ENCODE measurements at places on chromosomes 3 and 15.
A peak's percentile ranks its signal among the peaks of the same experiment; 100 is the strongest.

DNA sequence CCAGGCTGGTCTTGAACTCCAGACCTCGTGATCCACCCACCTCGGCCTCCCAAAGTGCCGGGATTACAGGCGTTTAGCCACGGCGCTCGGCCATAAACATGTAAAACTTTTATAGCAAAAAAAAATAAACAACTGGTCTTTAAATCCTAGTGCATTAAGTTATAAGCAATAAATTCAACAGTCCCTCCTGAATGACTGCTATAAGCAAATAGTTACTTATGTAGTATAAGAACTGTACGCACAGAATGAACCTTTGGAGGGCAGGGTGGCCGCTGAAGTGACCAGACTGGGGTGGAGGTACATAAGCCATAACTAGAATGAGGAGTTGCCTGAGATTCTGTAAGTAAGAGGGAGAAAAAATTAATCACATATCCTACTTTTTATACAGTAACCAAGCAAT, 12.6 kb downstream of the CCDC14 start:
- DNase-seq: no peak

- DNase-seq: no peak
Measured at GRCh38 chr3:11904157-11904556, 57.5 kb upstream of the TAMM41 start.

- no peak for DNase-seq
Measured at GRCh38 chr3:196057760-196058331, 24.0 kb downstream of the TFRC start.

GRCh38 chr3:77303955-77304699, 264.2 kb downstream of the ROBO2 start:
- no peak for DNase-seq

- DNase-seq: no peak
Measured at GRCh38 chr3:72844436-72844993, 3.7 kb downstream of the SHQ1 start.

DNA sequence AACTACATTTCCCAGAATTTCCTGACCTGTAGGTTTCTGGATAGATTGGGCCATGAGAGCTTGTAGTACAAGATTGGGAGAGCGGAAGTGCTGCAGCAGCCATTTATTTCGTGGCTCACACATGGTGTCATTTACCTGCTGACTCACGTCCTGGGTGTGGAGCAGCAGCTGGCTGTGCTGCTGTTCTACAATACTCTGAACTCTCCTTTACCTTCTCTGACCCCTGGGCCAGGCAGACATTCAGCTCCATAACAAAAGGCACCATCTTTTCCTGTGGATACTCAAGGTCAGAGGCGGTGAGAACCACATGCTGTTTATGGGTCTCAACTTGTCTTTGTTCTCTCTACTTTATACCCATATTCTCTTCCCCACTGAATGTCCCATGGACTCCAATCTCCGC, 490.2 kb downstream of the IGSF11 start:
- DNase-seq: no peak

GRCh38 chr3:50652709-50653108, 22.0 kb upstream of the DOCK3 start:
- DNase-seq: peak; percentile 72

GRCh38 chr3:88433568-88433967, 283.8 kb downstream of the C3orf38 start:
- DNase-seq: no peak

GRCh38 chr3:46280105-46280797, 38.0 kb downstream of the CCR3 start:
- no peak for DNase-seq

- DNase-seq: no peak
Measured at GRCh38 chr3:105829871-105830622, 38.8 kb downstream of the CBLB start.

- DNase-seq: no peak
Measured at GRCh38 chr3:9649791-9650521, 651 bp downstream of the MTMR14 start.

GRCh38 chr3:122406198-122406597, 9.7 kb downstream of the WDR5B start:
- DNase-seq: no peak

DNA sequence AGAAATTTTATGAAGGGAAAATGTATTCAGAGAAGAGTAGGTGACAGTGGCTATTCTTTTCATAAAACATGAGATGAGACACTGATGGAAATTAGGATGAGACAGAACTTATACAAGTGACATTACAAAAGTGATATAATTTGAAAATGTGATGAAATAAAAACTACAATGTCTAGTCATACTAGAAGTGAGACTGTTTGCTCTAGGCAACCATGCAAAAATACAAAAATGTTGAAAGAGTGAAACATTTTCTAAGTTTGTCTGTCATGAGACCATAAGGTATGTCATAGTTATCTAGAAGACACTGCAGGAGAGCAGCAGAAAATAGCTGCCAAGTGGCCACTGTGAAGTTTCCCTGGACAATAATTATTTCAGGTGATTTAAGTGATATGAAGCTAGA, 459.5 kb downstream of the DIPK2A start:
- DNase-seq: no peak

- DNase-seq: no peak
Measured at GRCh38 chr3:46731795-46732194, 14.1 kb upstream of the PRSS50 start.

DNA sequence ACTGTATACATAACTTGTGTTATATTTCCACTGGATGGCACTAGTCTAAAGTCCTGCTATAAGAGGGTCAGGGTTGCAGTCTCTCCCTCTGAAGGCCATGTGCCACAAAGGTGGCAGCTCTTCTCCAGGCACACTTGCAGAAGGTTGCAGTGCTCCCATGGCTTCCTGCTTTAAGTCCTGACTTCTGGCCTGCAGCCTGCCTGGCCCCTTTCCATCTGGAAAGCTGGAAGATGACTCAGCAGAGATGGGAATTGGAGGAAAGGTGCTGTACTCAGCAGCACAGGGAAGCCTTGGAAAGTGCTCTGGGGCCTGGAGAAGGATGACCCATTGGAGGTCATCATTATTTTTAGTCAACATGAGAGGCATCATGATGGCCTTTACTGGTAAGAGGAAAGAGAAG, 40.9 kb upstream of the MRPL3 start:
- no peak for DNase-seq

- peak; percentile 76 for DNase-seq
Measured at GRCh38 chr15:99100245-99101173, 4.4 kb upstream of the SYNM start.

GRCh38 chr3:148101061-148101460, 596.6 kb upstream of the AGTR1 start:
- DNase-seq: no peak

- no peak for DNase-seq
Measured at GRCh38 chr3:10975695-10976234, 16.8 kb upstream of the SLC6A1 start.

- no peak for DNase-seq
Measured at GRCh38 chr15:44018151-44018550, 176.9 kb downstream of the FRMD5 start.

DNA sequence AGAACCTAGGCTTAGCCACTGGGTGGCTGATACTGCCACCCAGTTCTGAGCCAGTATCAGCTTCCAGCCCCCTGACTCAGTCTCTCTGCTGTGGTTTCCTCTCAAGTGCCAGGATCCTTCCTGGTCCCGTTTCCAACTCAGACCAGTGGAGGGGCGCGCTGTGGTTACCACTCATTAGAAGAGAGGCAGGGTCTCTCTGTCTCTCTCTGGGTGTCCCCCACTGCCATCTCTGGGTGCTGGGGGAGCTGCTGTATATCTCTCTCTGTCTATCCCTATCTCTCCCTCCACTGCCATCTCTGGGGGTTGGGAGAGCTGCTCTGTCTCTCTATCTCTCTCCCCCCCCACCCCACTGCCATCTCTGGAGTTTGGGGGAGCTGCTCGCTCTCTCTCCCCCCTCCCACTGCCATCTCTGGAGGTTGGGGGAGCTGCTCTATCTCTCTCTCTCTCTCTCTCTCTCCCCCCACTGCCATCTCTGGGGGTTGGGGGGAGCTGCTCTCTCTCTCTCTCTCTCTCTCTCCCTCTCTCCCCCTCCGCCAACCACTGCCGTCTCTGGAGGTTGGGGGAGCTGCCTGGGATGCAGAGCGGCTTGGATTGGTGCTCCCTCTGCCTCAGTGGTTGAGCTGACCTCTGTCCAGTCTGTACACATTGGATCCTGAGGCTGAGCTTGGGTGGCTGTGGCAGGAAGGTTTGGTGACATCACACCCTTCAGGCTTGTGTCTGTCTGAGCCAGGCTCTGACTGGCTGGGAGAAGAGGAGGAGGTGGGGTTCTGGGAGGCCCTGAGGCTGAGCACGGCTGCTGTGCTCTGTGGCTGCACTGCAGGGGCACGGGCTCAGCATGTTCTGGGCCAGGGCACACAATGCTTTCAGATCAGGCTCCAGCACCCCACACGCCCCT, 98.9 kb downstream of the APBA2 start:
- no peak for DNase-seq

- peak; percentile 69 for DNase-seq
Measured at GRCh38 chr15:93974804-93975481, 256.4 kb upstream of the MCTP2 start.

GRCh38 chr15:98514034-98514622, 134.2 kb upstream of the IGF1R start:
- DNase-seq: no peak

- no peak for DNase-seq
Measured at GRCh38 chr3:192275741-192276355, 451.5 kb downstream of the FGF12 start.

DNA sequence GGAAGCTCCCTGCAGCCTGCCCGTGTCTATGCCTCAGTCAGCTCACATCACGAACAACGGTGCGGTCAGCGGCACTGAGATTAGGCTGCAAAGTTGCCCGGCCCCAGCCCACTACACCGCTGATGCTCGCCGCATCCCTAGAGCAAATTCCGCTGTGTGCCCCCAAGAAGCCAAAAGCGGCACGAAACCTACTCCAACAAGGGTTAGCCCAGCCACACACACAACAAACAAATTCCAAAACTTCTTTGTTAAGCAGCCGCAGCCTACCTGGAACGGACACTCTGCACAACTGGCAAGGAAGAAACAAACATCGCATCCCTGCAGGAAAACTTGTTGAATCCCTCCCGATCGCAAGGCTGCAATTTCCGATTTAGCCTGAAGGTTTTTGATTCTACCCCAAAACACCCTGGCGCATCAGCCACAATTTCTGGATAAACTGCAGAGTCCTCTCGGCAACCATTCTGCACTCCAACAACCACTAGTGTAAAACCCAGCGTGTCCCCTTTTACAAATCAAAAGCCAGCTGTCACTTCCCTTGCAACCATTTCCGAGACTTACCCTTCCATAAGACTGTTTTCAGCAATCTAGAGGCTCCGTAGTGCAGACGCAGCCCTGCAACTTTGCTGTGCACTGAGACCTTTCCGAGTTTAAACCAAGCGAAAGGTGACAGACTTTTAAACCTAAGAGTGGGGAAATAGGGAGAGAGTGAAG, 449 bp downstream of the ROBO1 start:
- DNase-seq: no peak

DNA sequence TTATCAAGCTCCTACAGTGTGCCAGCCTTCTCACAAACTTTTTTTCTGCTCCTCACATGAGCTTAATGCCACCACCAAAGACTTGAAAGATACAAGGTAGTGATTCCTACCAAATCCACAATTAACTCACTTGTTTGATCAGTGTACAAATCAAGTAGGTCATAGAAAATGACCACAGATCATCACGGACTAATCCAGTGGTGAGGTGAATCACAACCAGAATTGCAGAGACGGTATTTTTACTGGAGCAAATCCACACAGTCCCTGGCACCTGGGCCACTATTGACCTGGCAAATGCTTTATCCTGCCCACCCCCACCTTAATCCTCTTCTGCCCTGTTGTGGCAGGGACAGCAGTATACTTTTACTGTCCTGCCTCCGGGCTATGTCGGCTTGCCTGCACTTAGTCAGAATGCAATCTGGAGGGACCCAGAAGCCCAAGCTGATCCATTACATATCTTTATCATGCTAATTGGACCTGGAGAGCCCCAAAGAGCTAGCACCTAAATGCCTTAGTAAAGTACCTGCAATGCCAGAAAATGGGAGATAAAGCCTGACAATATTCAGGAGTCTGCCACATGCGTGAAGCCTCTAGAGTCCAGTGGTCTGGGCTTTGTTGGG, 83.9 kb upstream of the CDV3 start:
- no peak for DNase-seq

- no peak for DNase-seq
Measured at GRCh38 chr3:188471723-188472122, 317.8 kb downstream of the LPP start.

- no peak for DNase-seq
Measured at GRCh38 chr3:177946497-177946896, 589.7 kb upstream of the KCNMB2 start.

DNA sequence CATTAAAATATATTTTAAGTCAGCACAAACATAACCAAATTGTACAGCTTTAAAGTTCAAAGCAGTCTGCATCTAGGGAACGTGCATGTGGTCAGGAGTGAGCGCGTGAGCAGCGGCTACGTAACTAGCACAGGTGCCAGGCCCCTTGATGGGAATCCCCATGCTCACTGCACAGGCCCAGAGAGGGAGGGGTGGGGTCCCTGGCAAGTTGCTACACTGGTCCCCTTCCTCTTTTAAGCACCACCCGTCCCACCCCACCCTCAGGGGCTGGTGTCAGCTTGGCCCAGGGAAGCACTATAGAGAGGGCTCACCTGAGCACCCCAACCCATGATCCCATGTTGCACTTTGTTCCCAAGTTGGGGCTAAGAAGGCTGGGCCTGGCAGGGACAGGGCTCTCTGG, 835 bp upstream of the GMPPB start:
- DNase-seq: no peak

- no peak for DNase-seq
Measured at GRCh38 chr3:103006526-103007183, 571.8 kb downstream of the ZPLD1 start.

GRCh38 chr3:112817271-112817670, 29.4 kb downstream of the CD200R1L start:
- DNase-seq: no peak

GRCh38 chr15:66094331-66094730, 159.2 kb downstream of the MEGF11 start:
- DNase-seq: no peak

DNA sequence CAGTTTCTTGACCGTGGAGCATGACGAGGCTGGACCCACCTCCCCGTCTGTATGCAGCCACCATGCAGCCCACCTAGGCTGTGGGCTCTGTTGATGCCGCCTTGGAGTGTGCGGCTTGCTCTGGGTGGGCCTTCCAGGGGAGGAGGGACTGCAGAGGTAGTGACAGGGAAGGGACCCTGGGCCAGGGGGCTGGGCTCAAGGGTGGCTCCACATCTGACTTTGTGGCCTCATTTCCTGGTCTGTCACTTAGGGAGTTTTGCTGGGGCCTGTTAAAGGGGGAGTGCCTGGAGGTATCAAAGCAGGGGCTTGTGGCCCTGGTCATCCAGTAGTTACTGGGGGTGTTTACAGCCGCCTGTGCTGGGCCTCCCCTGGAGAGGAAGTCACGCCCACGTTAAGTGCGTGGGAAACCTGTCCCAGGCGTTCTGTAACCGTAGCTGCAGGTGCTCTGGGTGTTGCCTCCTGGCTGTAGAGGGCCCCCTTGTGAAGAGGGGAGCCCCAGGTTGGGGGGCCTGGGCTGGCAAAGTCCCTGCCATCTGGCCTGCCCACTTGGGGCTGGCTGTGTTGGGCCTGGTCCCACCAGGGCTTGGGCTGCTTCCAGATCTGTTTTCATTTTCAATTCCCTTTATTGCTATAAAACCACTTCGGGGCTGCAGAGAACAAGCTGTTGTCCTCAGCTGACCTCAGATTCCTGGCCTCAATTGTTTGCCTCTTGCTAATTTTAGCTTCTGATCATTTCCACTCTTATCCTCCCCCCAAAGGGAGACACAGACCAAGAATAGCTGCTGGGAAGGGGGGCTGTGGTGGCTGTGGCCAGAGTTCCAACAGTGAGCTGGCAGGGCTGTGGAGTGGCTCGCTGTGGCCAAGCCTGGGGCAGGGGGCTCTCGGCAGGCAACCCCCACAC, 26.5 kb downstream of the KLF13 start:
- no peak for DNase-seq

- DNase-seq: peak; percentile 72
Measured at GRCh38 chr15:25933456-25934158, 70.5 kb upstream of the ATP10A start.

Data from T47D (cell line).